Nucleus accumbens (tissue), 56 donors: ENCODE measurements at places on chromosomes 4 and X.
A peak's percentile ranks its signal among the peaks of the same experiment; 100 is the strongest.

DNA sequence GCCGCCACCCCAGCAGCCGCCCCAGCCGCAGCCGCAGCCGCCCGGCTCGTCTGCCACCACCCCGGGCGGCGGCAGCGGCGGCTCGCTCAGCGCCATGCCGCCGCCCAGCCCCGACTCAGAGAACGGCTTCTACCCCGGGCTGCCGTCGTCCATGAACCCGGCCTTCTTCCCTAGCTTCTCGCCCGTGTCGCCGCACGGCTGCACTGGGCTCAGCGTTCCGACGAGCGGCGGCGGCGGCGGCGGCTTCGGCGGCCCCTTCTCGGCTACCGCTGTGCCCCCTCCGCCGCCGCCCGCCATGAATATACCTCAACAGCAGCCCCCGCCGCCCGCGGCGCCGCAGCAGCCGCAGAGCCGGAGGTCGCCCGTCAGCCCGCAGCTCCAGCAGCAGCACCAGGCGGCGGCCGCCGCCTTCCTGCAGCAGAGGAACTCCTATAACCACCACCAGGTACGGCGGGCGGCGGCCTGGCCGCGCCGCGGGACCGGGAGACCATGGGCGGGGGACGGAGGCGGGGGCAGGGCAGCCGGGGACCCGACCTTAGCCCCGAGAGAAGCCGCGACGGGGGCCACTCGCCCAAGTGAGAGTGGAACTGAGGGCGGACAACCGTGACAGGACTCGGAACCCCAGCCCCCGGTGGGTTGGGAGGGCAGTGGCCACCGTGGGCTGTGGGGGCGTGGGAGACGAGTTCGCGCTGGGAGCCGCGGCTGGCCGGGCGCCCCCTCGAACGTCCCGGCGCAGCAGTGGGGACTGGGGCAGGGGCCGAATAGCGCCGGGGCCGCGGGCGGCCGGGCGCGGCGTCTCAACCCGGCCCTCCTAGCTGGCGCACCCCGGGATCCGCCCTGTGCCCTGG lies 1.8 kb downstream of the CPEB2 start:
- no peak for DNase-seq

- no peak for DNase-seq
These were observed 20.8 kb downstream of the EIF4E start for GRCh38 chr4:98908182-98908581.

- DNase-seq, result no peak
These were observed 2.3 kb upstream of the METTL14 start for GRCh38 chr4:118682928-118683327.

DNA sequence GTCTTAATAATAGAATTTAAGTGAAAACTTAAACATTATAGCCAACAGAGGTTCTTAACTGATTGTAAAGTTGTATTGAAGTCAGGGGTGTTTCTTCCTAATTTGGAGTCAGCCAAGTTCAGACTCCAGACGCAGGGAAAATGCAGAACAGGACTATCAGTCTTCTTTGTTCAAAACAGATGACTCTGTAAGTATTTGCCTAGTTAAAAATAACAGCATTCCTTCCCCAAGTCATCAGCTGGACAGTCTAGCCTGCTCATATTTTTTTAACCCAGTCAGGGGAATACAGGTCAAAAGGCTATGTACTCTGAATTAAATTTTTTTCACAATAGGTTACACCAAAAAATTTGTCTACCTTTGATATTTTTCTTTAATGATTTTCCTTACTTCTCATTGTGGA lies 73.8 kb upstream of the DCLK2 start:
- DNase-seq, result no peak

GRCh38 chrX:139093201-139093600 lies 381.7 kb upstream of the FGF13 start:
- no peak for DNase-seq

GRCh38 chrX:136839196-136839595 lies 41.3 kb downstream of the RBMX start:
- DNase-seq, result no peak

DNA sequence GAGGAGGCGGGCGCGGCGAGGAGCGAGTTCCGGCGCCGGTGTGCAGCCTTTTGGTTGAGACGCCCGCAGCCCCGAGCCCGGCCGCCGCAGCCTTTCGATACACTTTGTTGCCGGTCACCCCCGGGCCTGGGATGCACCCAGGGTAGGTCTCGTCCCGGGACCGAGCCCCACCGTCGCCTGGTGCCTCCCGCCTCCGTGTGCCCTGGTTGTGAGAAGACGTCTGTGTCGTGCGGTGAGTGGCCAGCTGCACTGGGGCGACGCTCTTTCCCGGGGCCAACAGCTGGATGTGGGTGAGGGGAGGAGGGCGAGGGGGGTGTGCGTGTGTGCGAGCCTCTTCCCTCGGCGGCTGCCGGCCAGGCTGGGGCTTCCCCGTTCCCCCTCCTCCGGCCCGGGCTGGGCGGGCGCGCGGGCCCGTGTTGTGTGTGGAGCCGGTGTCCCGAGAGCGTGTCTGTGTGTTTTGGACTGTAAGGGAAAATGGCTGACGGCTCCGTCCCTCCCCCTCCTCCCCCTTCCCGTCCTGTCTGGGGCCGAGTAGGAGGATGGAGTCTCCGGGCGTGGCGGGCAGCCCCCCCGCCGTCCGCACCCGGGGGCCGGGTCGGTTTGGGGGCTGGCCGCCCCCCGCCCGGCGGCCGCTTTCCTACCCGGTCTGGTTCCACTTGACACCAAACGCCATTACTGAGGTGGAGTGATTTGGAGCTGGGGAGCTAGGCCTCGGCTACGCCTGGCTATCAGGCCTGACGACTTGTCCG lies 807 bp downstream of the USP9X start:
- peak; percentile 50 for DNase-seq

GRCh38 chrX:121831601-121832000 lies 784.2 kb downstream of the GLUD2 start:
- DNase-seq, result no peak

- DNase-seq, result no peak
These were observed 22.8 kb downstream of the VSIG4 start for GRCh38 chrX:66016905-66017658.

GRCh38 chr4:4783847-4784246 lies 75.6 kb upstream of the MSX1 start:
- DNase-seq, result no peak

DNA sequence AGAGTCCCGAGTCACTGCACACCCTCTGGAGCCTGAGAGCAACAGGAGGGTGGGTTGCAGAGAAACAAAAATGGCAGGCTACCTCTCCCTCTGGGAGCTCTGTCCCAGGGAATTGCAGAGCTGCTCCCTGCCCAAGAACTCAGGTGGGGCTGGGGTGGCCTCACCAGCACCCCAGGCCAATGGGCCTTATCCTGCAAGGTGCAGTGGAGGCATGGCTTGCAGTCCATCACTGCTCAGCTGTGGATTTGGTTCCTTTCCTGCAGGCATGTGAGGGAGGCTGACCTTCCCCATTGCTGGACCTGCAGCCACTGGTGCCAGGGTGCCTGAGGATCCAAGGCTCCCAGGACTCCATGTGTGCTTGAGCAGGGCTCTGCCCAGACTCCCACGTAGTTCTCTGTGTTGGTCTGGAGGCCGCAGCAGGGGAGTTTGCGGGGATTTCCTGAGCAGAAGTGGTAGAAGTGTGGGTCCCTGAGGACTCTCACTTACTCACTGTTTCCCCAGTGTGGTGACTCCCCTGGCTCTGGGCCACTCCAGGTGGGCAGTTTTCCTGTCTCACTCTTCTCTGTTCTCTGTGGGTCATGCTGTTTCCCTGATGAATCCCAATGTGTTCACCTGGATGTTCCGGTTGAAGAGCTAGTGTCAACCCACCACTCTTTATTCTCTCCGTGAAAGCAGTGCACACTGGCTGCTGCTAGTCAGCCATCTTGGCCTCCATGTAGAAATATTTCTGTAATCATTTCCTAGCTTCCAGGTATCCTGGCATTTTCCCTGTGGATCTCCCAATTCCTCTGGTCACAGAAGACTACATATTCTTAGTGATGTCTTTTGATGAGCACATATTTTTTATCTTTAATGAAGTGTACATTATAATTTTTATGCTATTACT lies 82.3 kb downstream of the ARHGAP24 start:
- DNase-seq, result no peak

DNA sequence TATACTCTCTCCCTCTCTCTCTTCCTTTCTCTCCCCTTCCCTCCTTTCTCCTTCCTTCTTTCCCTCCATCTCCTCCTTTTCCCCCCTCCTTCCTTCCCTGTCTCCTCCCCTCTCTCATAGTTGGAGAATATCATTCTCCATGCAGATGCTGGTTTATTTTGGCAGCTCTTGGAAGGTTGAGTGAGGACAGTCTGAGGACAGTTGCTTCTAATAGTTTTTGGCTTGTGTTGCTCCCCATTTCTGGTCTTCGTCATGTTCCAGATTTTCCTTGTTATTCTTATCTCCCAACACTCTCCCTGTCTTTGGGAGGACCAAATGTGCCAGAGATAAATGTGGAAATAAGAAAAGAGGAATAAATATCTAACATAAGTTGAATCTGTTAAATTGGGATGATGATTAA lies 263.0 kb downstream of the FRMPD4 start:
- DNase-seq, result no peak

GRCh38 chrX:132094164-132094563 lies 33.7 kb downstream of the FRMD7 start:
- no peak for DNase-seq

- no peak for DNase-seq
These were observed 269.9 kb upstream of the GALNT7 start for GRCh38 chr4:172898715-172899114.

- DNase-seq, result no peak
These were observed 101.9 kb downstream of the EFNB1 start for GRCh38 chrX:68930542-68931317.

DNA sequence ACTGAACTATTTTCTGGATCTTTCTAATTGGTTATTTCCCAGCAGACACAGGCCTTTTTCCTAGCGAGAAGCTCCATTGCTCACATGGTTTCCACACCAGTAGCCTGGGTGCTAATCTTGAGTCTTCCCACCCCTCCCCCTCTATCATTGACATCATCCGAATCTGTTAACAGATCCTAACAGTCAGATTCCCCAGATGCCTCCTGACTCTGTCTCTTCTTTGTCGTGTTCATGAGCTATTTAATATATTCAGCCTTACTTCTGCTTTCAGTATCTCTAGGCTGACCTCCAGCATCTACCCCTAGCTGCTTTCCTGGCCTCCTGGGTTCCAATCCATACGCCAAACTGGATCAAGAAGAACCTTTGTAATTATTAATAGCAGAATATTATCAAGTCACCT lies 85.0 kb downstream of the CLNK start:
- no peak for DNase-seq

DNA sequence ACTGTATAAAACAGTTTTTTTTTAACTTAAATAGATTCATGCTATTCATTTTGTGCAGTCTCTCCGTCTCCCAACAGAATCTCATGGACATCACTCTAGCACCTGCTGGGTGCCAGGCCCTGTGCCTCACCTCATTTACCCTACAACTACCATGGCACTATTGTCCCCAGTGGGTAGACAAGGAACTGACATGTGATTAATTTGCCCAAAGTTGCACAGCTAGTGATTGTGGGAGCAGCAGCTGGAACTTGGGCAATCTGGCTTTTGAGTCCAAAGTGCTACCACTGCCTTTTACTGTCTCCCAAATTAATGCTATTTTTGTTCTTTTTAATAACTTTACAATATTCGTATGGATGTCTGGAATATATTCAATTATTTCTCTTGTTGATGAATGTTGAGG lies 11.2 kb upstream of the PGRMC2 start:
- no peak for DNase-seq

DNA sequence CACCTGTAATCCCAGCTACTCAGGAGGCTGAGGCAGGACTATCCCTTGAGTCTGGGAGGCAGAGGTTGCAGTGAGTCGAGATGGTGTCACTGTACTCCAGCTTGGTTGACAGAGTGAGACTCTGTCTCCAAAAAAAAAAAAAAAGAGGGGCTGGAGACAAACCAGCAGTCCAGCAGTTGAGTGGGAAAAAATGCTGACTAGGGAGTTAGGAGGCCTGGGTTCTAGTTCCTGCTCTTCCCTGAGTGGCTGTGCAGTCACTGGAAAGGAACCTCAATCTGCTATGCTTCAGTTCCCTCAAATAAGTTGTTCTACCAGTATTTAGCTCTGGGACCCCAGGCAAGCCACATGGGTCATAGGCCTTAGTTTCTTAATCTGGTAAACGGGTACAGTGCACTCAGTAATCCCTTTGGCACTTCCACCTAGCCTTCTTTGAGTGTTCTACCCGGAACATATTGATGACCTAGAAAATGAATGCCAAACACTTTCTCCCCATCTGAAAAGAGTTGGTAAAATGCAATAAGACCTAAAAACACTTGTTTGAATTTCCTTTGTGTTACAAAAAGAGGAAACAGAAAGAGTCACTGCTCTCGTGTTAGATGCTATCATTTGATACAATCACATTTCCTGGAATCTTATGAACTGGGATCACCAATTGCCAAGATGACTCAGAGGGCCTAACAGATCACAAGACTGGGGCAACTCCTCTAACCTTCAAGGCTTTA lies 99.3 kb upstream of the EGFL6 start:
- DNase-seq, result no peak

GRCh38 chr4:164009435-164009834 lies 514.9 kb downstream of the TMA16 start:
- DNase-seq, result no peak

DNA sequence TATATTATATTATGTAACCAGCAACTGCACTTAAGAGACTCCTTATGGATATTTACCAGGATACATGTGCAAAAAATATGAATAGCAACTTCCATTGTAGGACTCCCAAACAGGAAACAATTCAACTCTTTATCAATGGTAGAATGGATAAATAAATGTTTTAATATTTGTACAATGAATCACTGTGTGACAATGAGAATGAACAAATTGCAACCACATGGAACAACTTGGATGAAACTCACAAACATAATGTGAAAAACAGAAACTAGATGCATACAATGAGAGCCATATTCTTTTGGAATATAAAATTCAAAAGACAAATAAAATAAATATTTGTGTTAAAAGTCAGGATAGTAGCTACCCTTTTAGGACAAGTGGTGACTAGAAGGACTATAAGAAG lies 1015.7 kb downstream of the TECRL start:
- DNase-seq, result no peak

GRCh38 chr4:155444721-155445120 lies 68.0 kb upstream of the MAP9 start:
- no peak for DNase-seq

GRCh38 chrX:131677655-131678628 lies 134.1 kb downstream of the OR13H1 start:
- peak; percentile 0 for DNase-seq

- peak; percentile 75 for DNase-seq
These were observed 122.3 kb upstream of the TBL1X start for GRCh38 chrX:9342561-9343051.

DNA sequence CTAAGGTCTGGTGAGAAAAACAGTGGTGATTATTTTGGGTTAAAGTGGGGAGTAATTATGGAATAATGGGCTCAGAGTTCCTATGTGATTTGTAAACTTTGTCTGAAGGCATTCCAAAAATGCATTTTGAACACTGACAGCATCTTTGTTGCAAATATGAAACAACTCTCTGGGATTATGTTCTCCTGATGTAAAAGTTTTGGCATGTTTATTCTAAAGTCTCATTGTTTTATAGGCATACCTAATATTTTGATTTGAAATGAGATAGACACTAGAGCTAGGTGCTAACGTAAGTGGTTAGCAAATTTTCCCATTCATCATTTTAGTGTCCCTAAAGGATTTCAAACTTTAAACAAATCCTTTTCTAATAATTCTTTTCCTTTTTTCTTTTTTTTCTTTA lies 140.9 kb upstream of the ANXA3 start:
- DNase-seq, result no peak
